ENCODE measurements at places on chromosomes 3 and 15. TPM values are rescaled to one million over a fixed set of nuclear protein-coding genes. Genes with fewer than 3 reads are reported as not detected.
A peak's percentile ranks its signal among the peaks of the same experiment; 100 is the strongest.

Gene CLDN18
- total RNA-seq = 5.3 TPM

DNA sequence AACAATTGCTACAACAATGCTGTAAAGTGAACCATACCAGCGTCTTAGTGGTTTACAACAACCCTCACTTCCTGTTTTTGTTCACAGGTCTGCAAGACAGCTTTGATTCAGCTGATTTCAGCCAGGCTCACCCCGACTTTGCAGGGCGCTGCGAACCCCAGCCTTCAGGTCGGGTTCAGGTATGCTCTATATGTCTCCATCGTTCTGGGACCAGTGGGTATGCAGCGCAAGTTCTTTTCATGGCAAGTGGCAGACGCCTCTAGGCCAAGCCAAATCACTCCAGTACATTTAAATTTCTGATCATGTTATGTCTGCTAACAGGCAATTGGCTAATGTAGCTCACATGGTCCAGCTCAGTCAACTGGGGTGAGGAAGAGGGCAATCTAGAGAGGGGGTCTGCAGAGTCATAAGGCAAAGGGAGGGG lies 52.4 kb upstream of the RGMA start:
- DNase-seq = no peak

Gene STRIT1
- total RNA-seq = not detected

DNA sequence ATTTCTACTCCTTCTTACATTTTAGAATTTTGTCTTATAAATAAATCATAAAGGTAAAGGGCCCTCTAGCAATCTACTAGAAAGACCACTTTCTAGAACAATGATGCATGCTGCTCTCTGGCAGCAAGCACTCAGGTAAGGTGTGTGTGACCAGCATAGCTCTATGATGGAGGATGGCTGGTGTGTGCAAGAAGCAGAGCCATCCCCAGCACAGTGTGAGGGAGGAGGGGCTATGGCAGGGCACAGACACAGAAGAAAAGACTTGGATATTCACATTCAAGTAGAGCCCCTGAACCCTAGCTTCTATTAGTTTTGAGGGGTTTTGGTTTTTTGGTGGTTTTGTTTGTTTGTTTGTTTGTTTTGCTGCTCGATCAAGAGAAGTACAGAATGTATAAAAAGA lies 277.1 kb upstream of the CCDC54 start:
- DNase-seq = no peak

GRCh38 chr3:15875016-15875689 lies 77.4 kb upstream of the ANKRD28 start:
- DNase-seq = no peak

Gene ACP3
- total RNA-seq = not detected

DNA sequence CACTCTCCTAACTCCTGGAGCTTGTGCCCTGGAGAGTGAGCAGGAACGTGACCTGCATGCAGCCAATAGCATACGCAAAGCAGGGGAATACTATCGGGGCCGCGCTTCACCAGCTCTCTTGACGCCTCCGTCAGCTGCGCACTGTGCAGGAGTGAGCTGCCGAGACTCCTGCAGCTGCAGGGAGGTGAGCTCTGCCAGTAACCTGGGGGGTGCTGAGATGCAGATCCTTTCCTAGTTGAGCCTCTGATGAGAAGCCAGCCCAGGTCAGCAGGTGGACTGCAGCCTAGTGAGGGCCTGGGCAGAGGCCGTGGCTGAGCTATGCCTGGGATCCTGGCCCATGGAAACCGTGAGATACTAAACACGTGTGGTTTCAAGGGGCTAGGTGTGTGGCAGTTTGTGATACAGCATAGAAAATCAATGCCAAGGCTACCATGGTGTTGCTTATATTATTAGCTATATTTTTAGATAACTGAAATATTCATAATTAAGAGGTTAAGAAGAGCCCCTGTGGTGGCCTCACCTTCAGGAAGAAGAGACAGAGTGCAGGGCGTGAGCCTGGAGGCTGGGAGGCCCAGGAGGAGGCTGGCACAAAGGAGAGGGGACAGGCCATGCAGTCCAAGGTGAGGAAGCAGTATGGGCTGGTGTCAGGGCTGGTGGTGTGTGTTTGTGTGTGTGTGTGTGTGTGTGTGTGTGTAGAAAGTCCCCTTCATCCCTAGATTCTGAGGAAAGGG lies 5.9 kb upstream of the DNAJB8 start:
- DNase-seq = no peak

GRCh38 chr3:179233043-179233442 lies 17.9 kb downstream of the KCNMB3 start:
- DNase-seq = no peak

DNA sequence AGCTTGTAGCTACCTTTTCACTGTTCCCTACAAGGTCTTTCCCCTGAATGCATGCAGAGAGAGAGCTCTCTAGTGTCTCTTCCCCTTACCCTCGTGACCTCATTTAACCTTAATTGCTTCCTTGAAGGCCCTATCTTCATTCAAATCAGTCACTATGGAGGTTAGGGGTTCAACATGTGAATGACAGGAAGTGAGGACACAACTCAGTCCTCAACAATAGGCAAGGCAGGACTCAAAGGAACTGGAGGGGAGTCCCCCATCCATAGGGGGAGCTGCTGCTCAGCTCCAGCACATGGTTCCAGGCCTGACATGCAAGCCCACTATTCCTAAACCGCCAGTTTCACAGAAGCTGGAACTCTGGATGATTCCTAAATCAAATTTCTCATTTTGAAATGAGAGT lies 33.8 kb upstream of the GYG1 start:
- DNase-seq = no peak

- DNase-seq = no peak
Observed at GRCh38 chr15:67678993-67679392, 136.5 kb downstream of the MAP2K5 start.

DNA sequence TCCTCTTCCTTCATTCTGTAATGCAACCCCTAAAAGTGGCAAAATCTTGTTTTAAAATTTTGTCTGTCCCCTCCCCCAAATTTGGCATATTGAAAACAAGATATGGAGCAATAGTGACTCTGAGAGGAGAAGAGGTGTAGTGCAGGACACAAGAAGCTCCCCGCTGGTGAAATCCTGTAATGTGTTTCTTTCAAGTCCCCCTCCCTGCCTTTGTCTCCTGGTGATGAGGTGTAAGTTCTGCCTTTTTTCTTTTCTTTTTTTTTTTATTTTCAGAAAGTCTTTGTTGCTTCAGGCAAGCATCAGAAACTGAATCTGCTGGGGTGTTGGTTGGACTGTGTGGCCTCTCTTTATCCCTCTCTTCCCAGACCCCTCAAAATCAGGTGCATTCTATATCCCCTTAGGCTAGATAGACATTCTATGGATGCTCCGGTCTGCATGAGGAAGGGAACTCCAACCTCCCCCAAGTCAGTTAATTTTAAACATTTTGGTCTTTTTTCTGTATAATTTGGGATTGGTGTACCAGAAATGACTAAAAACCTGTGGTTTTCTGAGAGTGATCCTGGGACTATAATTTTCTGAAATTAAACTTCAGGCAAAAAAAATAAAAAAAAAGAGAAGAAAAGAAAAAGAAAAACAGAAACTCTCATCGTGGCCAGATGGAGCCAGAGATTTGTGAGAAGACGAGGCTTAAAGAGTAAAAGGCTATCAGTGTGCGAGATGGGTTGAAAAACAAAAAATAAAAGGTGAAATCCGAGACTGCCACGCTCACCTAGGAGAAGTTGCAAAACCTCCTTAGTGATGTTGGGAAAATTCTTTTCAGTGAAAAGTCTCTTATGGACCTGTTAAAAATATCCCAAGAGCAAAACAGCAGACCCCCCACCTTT lies 21.4 kb downstream of the ACKR2 start:
- no peak for DNase-seq

- DNase-seq = no peak
Observed at GRCh38 chr3:46442576-46443530, 21.9 kb downstream of the LTF start.

Gene LEO1
- 0.58 TPM for total RNA-seq

GRCh38 chr15:101028772-101029438 lies 109.7 kb downstream of the LRRK1 start:
- peak; percentile 14 for DNase-seq

GRCh38 chr3:21417991-21418390 lies 333.0 kb downstream of the ZNF385D start:
- DNase-seq = no peak

DNA sequence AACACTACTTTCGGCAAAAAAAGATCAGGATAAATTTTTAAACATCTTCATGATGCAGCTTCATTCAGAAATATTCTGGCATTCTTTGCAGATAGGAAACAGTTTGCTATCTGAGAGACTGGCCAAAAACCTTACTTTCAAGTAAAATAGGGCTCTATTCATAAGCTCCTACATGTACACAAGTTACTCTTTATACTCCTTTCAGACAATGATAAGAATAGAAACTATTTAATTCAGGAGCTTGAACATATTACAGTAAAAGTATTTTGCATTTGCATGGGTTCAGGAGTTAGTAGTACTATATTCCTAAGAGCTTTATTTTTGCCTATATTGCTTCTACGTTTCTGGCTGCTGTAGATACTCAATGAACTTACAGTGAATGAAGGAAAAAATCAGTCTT lies 70.5 kb downstream of the PLOD2 start:
- DNase-seq = no peak

GRCh38 chr3:110736332-110736731 lies 335.3 kb upstream of the NECTIN3 start:
- no peak for DNase-seq

GRCh38 chr3:168865022-168865551 lies 769.4 kb upstream of the GOLIM4 start:
- DNase-seq = no peak

- peak; percentile 60 for DNase-seq
Observed at GRCh38 chr15:47194718-47195117, 522.6 kb upstream of the SEMA6D start.

DNA sequence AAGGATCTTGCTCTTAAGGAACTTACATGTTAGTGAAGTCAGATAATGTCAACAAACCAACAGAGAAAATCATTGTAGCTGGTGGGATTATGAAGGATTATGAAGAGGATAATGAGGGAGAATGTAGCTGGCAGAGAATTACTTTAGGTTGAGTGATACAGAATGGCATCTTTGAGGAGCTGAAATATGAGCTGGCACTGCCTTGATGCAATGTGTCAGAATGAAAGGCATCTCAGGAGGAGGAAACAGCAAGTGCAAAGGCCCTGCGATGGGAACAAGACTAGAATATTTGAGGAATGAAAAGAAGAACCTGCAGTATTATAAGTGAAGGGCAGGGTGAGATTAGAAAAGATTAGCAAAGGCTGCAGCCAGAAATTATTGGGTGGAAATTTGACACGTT lies 237.2 kb upstream of the ADAMTS9 start:
- DNase-seq = no peak

DNA sequence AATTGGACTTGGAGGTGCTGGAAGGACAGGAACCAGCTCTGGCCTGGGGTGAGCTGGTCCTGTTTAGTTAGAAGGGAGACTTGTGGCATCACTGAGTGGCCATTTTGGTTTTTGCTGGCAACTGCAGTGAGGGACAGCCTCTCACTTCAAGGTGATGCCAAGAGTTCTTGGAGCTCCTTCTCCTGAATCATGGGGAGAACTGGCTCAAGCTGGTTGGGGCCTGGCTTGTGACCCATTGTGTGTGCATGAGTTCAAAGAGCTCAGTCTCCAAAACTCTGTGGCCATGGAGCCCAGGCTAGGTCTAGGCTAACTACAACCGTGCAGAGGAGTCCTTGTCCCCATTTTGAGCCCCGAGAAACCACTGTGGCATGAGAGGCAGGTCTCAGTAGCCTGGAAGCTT lies 60.1 kb upstream of the ZNF148 start:
- no peak for DNase-seq

- DNase-seq = no peak
Observed at GRCh38 chr15:40806672-40807027, 239 bp upstream of the ZFYVE19 start.

- peak; percentile 27 for DNase-seq
Observed at GRCh38 chr15:34737477-34737876, 17.3 kb downstream of the GJD2 start.

GRCh38 chr3:145058483-145058882 lies 1086.9 kb downstream of the DIPK2A start:
- DNase-seq = no peak

Gene SPRED1
- 2.2 TPM for total RNA-seq

DNA sequence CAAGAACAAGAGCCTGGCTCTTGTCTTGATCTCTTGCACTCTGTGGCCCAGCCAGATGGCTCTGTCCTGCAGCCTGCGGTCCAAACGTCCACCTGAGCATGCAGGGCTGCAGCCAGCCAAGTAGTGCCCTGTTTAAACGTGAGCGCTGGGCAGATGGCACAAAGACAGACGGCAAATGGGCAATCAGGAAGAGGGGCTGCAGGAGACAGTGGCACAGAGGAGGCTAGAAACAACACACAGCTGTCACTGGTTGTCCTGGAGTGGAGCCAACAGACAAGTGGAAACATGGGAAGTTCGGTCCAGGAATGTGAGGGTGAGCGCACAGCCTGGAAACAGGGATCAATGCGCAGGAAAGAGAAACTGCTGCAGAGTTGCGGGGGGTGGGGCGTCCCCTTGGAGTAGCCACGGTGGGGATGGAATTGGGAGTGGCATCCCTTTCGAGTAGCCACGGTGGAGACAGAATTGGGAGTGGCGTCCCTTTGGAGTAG lies 10.7 kb upstream of the ZXDC start:
- DNase-seq = peak; percentile 51

DNA sequence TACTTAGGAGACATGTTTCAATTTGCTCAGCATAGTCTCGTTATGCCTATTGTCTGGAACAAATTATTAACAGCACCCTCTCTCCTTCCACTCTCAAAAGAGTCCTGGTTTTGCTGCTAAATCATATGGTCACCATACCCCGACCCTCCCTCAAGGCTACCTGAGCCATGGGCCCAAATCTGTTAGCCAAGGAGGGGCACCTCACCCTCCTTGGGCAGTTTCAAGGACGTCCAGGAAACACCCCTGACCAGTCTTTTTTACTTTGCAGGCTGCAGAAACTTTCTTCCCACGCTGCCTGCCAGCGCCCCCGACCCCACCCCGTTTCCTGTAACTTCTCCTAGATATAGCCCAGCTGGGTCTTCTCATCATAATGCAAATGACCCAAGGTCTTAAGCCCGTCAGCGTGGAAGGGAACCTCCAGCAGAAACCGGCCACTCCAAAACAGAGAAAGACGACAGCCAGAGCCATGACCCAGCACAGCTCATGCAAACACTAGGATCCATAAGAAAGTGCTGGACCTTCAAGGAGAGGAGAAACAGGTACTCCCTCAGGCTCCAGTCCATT lies 62.3 kb downstream of the ADCY5 start:
- no peak for DNase-seq

DNA sequence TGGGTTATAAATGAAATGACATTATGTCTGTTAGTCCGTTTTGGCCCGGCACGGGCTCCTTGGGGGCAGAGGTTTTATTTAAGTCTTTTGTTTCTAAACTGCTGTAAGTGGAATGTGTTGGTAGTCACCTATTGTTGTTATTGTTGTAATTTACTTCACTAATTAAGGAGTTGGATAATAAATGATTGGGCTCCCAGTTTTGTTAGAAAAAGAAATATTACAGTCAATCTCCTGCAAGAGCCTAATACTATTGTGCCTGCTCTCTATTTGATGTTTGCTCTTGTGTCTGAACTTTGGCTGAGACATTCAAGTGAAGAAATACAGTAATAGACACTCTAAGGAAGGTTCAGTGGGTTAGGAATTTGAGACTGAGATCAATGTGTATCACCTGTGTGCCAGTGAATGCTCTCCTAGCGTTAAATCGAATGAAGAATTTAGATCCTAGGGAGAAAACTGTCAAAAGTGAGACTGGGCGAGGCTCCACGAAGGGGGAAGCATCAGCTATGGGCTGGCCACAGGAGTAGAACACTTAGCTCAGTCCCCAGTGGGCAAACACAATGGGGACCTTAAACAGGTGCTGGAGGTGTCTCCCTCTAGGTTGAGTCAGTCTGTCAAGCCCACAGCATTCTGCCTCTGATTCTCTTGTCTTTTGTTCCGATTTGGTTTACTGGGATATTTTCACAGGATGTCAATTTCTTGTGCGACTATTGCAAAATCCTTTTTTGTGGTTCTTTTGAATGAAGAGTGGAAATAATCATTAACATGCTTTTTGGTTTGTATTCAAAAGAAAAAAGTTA lies 1.2 kb downstream of the ROBO2 start:
- DNase-seq = no peak
